ENCODE measurements at places on chromosomes 3 and 15. TPM values are rescaled to one million over a fixed set of nuclear protein-coding genes. Genes with fewer than 3 reads are reported as not detected.

- DNase-seq: no peak
Measured at GRCh38 chr3:53180305-53181023, 19.5 kb downstream of the PRKCD start.

DNA sequence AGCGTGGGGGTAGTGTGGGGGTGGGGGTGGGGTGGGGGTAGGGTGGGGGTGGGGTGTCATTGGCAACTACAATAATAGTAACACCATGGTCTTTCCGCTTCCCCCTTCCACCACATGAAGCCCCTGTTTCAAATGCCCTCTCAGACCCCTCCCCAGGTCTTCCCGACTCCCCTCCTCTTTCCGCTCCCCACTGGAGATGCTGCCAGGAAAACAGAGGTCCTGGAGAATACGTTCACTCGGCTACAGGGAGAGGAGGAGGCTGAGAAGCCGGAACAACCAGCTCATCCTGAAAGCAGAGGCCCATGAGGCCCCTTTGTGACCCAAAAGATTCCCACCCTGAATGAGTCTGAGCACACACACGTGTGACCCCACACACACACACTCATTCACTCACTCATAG lies 75.4 kb downstream of the CPN2 start:
- DNase-seq: peak; percentile 27

RAB8B gene
- 50.7 TPM for total RNA-seq

ZNF197 gene
- 4.4 TPM for total RNA-seq

AP3B2 gene
- total RNA-seq: not detected

NR1I2 gene
- 188 TPM for total RNA-seq
